ENCODE measurements at places on chromosomes 2 and 18. TPM values are rescaled to one million over a fixed set of nuclear protein-coding genes. Genes with fewer than 3 reads are reported as not detected.

DNA sequence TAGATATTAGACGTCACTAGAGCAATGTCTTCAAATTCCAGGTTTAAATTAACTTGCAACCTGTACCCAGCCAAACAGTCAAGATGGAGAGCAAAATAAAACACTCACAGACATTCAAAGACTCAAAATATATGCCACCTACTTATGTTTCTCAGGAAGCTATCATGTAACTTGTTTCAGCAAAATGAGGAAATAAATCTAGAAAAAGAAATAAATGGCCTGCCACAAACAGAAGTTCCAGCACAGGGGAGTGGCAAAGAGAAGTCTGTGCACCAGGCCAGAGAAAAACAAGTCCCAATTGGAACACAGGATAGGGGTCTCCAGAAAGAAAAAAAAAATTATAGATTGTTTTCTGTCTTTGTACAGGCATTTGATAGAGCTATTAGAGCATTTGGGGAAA, 96.7 kb downstream of the LRP2 start:
- no peaks in the 10 kb centered on the region for H3K36me3 ChIP-seq
- H3K27ac ChIP-seq = no peak overlapping the region
- no peaks in the 10 kb centered on the region for H3K4me1 ChIP-seq
- DNase-seq = no peak
- H3K27me3 ChIP-seq = no peaks in the 10 kb centered on the region
- no peak overlapping the region for H3K4me3 ChIP-seq

- H3K27me3 ChIP-seq = no peaks in the 10 kb centered on the region
- no peaks in the 10 kb centered on the region for H3K36me3 ChIP-seq
- no peak overlapping the region for H3K4me3 ChIP-seq
- H3K27ac ChIP-seq = no peak overlapping the region
- DNase-seq = no peak
Measured at GRCh38 chr2:98453083-98453482, 8.4 kb downstream of the INPP4A start.

GRCh38 chr2:144943986-144944385, 424.1 kb upstream of the ZEB2 start:
- peaks cover 14% of the 10 kb centered on the region for H3K4me1 ChIP-seq
- H3K4me3 ChIP-seq = no peak overlapping the region
- H3K27me3 ChIP-seq = no peaks in the 10 kb centered on the region

- no peaks in the 10 kb centered on the region for H3K36me3 ChIP-seq
- H3K4me1 ChIP-seq = no peaks in the 10 kb centered on the region
- no peak overlapping the region for H3K4me3 ChIP-seq
- no peak overlapping the region for H3K27ac ChIP-seq
- DNase-seq = no peak
Measured at GRCh38 chr2:83282841-83283240, 1176.2 kb downstream of the SUCLG1 start.

- H3K27ac ChIP-seq = peak overlapping the region; percentile 32
- DNase-seq = no peak
- H3K27me3 ChIP-seq = peaks cover 95% of the 10 kb centered on the region
- peak overlapping the region; percentile 55 for H3K4me3 ChIP-seq
- no peaks in the 10 kb centered on the region for H3K4me1 ChIP-seq
Measured at GRCh38 chr2:60555783-60556139, 2.3 kb upstream of the BCL11A start.

DNA sequence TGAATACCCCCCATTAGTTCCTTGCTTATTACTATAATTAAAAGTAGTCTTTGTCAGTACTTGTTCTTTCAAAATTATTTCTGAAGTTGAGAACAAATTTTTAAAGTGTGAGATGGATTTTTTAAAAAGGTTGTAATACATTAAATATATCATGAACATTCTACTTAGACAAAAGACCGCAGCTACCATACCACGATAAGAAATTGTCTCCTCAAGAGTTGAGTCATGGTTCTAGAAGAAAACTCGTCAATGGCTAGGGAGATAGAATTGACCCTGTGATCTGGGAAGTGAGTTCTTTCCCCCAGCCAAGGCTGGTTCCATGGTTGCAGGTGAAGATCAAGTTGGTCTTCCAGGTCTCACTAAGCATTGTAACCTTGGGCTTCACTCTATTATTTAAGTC, 67.8 kb upstream of the ACYP2 start:
- no peak overlapping the region for H3K27ac ChIP-seq
- no peak for DNase-seq
- H3K27me3 ChIP-seq = no peaks in the 10 kb centered on the region
- H3K4me3 ChIP-seq = no peak overlapping the region

GRCh38 chr2:155391613-155392130, 693.2 kb downstream of the KCNJ3 start:
- DNase-seq = no peak
- H3K4me1 ChIP-seq = no peaks in the 10 kb centered on the region
- H3K4me3 ChIP-seq = no peak overlapping the region
- H3K27me3 ChIP-seq = no peaks in the 10 kb centered on the region
- H3K36me3 ChIP-seq = no peaks in the 10 kb centered on the region

DNA sequence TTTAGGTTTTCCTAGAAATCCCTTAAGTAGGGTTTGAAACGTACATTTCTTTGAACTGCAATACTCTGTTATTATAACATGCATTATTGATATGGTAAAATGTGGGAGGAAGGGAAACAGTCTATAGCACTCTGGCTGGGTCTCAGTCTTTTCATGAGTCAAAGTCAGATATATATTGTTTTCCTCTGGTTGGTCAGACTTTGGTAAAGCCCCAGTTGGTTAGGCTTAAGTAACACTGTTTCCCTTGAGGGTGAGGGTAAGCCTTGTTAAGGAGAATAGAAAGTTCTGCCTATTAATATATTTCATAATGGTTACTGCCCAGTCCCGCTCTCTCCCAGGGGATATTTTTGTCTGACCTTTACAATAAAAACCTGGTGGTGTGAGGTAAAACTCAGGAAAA, 44.7 kb upstream of the TNP1 start:
- no peaks in the 10 kb centered on the region for H3K36me3 ChIP-seq
- no peak overlapping the region for H3K4me3 ChIP-seq
- DNase-seq = no peak

DNA sequence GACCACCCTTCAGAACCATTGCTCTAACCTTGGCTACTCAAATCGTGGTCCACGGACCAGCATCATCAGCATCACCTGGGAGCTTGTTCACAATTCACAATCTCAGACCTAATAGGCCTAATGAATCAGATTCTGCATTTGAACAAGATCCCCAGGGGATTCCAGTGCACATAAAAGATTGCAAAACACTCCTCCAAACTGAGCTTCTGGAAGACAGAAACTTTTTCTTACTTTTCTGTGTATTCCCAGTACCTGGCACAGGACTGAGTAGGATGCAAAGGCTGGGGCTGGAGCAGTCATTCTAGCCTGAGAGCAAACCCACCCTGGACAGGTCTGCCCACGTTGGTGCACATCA, 115.1 kb upstream of the COPS8 start:
- H3K27me3 ChIP-seq = no peaks in the 10 kb centered on the region
- no peak for DNase-seq
- H3K4me3 ChIP-seq = no peak overlapping the region
- H3K27ac ChIP-seq = no peak overlapping the region
- H3K4me1 ChIP-seq = no peaks in the 10 kb centered on the region

- H3K36me3 ChIP-seq = no peaks in the 10 kb centered on the region
- peak overlapping the region; percentile 69 for H3K27ac ChIP-seq
- DNase-seq = no peak
- no peaks in the 10 kb centered on the region for H3K27me3 ChIP-seq
- H3K4me1 ChIP-seq = peaks cover 8% of the 10 kb centered on the region
Measured at GRCh38 chr2:217361483-217361880, 501.6 kb upstream of the TNP1 start.

DNA sequence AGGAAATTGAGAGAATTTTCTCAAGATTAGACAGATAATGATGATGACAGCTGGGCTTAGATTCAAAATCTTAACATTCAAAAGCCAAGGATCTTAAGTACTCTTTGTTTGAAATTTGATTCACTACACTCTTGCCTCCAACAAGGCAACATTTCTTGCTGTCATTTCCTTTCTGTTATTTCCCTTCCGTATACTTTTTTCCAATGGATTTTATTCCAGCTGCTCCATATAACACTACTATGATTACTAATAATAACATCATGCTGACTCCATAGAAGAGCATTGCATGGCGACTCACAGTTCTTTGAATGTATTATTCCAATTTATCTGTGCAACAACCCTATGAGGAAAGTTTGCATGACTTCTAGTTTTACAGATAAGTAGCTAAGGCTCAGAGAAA, 33.9 kb upstream of the CCDC102B start:
- no peaks in the 10 kb centered on the region for H3K4me1 ChIP-seq
- H3K36me3 ChIP-seq = no peaks in the 10 kb centered on the region
- H3K27ac ChIP-seq = no peak overlapping the region
- no peaks in the 10 kb centered on the region for H3K27me3 ChIP-seq
- H3K4me3 ChIP-seq = no peak overlapping the region
- DNase-seq = no peak

DNA sequence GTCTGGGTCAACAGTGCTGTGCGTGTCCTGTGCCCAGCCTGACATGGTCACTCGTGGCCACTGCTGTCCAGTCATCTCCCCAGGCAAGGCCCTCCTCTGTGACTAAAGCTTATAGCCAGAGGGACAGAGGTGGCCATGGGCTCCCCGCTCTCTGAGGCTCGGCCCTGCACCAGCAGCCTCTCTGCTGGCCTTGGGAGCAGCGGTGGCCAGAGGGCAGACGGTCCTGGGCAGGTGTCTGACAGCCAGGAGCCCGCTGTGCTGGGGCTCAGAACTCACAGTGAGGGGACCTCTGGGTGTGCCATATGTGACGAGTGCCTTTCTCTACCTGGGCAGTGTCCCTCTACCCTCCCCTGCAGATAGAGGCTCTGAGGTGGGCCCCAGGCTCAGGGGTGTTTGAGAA, 98.7 kb downstream of the FAM210A start:
- no peak for DNase-seq
- H3K36me3 ChIP-seq = no peaks in the 10 kb centered on the region
- H3K4me3 ChIP-seq = no peak overlapping the region
- no peaks in the 10 kb centered on the region for H3K27me3 ChIP-seq
- H3K27ac ChIP-seq = no peak overlapping the region

CHRNG gene
- total RNA-seq = not detected

C2orf92 gene
- 65.1 TPM for total RNA-seq

FAM228A gene
- 2.7 TPM for total RNA-seq

SLC30A3 gene
- 0.44 TPM for total RNA-seq

SLC4A5 gene
- 4.2 TPM for total RNA-seq

LYG2 gene
- not detected for total RNA-seq
